ENCODE measurements at places on chromosomes 4 and X. TPM values are rescaled to one million over a fixed set of nuclear protein-coding genes. Genes with fewer than 3 reads are reported as not detected.

DNA sequence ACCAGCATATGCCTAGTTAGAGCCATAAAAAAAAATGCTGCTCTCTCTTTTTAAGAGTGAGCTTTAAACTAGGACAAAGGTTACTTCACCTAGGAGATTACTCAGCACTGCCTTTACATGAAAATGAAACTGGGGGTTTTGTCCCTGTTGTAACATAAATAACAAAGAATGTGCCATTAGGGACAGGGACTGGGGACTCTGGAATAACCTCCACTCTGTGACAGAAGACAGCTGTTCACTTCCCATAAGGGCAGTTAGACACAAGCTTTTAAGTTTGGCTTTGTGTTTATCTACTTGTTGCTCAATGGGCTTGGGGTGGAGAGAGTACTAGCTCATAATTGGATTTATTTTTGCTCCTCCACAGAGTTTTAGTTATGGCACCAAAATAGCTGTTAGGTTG is 11.9 kb downstream of the ENPEP start:
- peaks cover 24% of the 10 kb centered on the region for H3K4me1 ChIP-seq
- H3K36me3 ChIP-seq = no peaks in the 10 kb centered on the region
- no peak for DNase-seq
- H3K27ac ChIP-seq = no peak overlapping the region

- no peaks in the 10 kb centered on the region for H3K27me3 ChIP-seq
- H3K4me1 ChIP-seq = peaks cover 54% of the 10 kb centered on the region
- H3K36me3 ChIP-seq = peaks cover 19% of the 10 kb centered on the region
- H3K27ac ChIP-seq = peak overlapping the region; percentile 99
Observed at GRCh38 chrX:46648660-46649059, 75.1 kb downstream of the CHST7 start.

The GPC3 gene
- 32.4 TPM for total RNA-seq

GRCh38 chrX:96994093-96994492 is 110.4 kb downstream of the RPA4 start:
- H3K27me3 ChIP-seq = no peaks in the 10 kb centered on the region
- H3K4me3 ChIP-seq = no peak overlapping the region
- no peak for DNase-seq
- peaks cover 23% of the 10 kb centered on the region for H3K4me1 ChIP-seq
- no peaks in the 10 kb centered on the region for H3K36me3 ChIP-seq

- H3K27ac ChIP-seq = no peak overlapping the region
- peaks cover 26% of the 10 kb centered on the region for H3K4me1 ChIP-seq
- DNase-seq = no peak
- no peak overlapping the region for H3K4me3 ChIP-seq
- H3K36me3 ChIP-seq = no peaks in the 10 kb centered on the region
Observed at GRCh38 chr4:98794565-98795205, 134.2 kb downstream of the EIF4E start.

GRCh38 chr4:113540859-113541258 is 220.7 kb downstream of the CAMK2D start:
- no peak overlapping the region for H3K4me3 ChIP-seq
- no peaks in the 10 kb centered on the region for H3K36me3 ChIP-seq
- H3K27me3 ChIP-seq = no peaks in the 10 kb centered on the region
- no peak for DNase-seq
- peaks cover 4% of the 10 kb centered on the region for H3K4me1 ChIP-seq
